ENCODE measurements at places on chromosomes 11 and 22.

DNA sequence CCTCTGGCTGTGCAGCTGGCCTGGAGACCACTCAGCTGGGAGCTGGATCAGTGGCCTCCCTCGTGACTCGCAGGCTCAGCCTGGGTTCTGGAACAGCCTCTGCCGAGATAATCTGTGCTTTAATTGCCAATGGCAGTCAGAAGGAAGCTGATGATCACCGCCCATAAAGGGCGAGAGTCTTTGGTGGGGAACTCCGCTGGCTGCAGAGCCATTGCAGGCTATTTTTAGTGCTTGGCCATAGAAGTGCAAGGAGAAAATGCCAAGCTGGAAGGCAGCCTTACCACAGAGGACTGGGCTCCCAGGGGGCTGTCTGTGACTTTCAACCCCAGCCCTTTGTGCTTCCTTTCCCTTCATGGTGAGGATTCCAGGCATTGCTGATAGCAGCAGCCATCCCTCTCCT is 62.2 kb upstream of the TENM4 start:
- no peak for DNase-seq

GRCh38 chr11:122453586-122453985 is 201.9 kb upstream of the UBASH3B start:
- no peak for DNase-seq

GRCh38 chr11:44464741-44465140 is 100.7 kb upstream of the CD82 start:
- DNase-seq, result no peak

GRCh38 chr11:11940551-11940950 is 67.9 kb downstream of the DKK3 start:
- no peak for DNase-seq

DNA sequence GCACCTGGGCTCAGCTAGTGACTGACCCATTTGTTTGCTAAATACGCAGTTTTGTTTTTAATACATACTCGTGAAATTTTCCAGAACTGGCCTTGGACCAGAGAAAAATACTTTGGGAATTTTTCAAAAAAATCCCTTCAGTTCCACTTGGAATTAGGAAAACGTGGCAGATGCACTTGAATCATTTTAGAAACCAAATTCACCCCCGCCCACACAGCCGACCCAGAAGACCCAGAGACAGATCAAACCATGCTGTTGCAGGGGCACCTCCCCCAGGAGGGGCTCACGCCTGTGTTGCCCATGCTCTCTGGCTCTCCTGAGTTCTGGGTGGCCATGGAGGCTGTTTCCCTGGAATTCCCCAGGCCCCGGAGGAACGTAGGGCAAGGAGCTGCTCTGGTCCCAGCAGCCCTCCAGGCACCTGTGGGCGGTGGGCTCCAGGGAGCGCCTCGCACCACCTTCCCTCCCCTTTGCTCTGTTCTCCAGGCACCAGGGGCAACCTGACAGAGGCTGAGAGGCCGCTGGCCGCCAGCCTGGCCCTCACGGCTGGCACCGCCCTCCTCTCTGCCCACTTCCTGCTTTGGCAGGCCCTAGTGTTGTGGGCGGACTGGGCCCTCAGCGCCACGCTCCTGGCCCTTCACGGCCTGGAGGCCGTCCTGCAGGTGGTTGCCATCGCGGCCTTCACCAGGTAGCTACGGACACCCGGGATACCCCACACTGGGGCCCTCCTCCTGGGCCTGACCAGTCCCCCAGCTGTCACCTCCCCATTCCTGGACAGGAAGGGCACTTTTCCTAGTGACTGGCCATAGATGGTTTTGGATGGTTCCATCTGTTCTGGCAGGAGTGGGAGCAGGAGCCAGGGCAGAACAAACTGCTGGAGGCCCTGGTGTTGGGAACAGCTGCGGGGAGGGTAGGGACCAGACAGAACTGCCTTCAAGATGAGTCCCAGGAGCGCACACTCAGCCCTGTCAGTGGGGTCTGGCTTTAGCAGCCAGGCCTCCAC is 3.3 kb upstream of the EPS8L2 start:
- DNase-seq, result no peak

DNA sequence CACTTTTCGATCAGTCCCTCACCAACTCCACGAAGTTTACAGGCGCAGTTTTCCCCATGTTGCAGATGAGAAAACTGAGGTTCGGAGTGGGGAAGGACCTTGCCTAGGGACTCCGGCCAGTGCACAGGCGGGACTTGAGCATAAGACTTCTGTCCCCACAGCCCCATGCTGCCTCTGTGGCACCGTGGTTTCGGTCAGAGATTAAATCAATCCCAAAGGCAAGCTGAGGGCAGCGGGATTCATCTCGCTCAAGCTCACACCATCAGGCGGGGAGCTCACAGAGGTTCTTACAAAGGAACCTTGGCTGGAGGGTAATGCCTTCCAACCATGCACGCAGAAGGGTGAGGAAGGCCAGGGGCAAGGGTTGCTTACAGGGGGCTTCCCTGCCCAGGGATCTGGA is 115.5 kb downstream of the PHF21B start:
- no peak for DNase-seq

DNA sequence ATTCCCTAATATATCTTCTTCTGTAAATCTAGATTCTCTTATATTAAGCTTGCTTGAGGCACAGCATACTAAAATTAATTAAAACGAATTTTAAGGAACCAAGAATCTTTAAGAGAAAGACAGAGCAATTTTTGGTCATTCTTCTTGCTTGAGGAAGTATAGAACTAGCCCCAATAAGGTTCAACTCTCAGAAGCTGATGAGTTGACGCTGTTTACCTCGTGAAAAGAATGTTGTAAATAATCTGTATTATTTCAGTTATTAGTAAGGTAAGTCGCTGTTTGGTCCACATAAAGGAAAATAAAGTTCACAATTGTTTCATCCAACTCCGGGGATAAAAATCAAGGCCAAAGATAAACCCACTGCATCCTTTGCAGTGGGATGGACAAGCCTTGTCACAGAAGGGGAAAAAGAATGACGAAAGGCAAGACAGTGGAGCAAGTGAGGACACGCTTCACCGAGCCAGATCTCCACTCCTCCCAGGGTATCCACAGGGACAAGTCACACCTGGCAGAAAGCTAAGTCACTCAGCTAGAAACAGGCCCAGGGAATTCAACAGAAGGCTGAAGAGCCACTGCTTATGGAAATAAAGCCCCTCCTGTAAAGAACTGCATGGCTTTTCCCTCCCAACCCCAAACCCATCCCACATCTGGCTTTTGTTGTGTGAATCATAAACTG is 752 bp downstream of the POU2AF1 start:
- no peak for DNase-seq

DNA sequence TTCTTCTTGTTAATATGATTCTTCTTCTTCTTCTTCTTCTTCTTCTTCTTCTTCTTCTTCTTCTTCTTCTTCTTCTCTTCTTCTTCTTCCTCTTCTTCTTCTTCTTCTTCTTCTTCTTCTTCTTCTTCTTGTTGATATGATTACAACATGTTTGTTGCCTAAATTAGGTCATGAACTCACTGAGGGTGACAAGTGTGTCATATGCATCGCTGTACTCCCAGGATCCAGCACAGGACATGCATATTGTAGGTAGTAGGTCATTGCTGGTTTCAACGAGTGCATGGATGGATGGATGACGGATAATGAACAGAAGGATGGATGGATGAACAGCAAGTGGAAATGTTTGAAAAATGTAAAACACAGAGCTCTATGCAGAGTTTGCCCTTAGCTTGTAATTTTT is 14.9 kb upstream of the PVALB start:
- no peak for DNase-seq
